ENCODE measurements at places on chromosomes 1 and 21.

GRCh38 chr21:34797921-34798535 lies 129.2 kb downstream of the CLIC6 start:
- no peak for DNase-seq

- DNase-seq, result no peak
These were observed 29.6 kb downstream of the CXADR start for GRCh38 chr21:17542371-17543011.

DNA sequence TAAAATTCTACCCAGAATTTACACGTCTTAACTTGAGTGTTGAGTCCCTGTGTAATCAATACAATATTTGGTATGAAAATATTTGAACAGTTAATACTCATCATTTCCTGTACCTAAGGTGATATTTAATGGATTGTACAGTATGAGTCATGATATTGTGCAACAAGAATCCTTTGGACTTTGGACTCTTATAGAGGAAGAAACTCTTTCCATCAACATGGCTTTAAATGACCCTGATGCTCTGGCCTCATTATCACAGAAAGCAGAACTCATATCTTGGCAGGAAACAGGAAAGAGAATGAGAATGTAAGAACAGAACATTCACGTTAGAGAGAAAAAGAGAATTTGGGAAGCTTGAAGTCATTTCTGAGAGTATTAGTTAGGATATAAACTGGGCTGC lies 168.8 kb upstream of the B3GALT2 start:
- no peak for DNase-seq

GRCh38 chr1:24930260-24931145 lies at the start of gene RUNX3:
RUNX3 (minus strand) TSS chr1:24930276; CDS start chr1:24929868, 408 bp downstream.
- peak; percentile 17 for DNase-seq

GRCh38 chr21:40186045-40186444 lies 318.8 kb downstream of the PCP4 start:
- DNase-seq, result no peak

GRCh38 chr1:145922266-145922665 lies 3.7 kb upstream of the PEX11B start:
- no peak for DNase-seq

DNA sequence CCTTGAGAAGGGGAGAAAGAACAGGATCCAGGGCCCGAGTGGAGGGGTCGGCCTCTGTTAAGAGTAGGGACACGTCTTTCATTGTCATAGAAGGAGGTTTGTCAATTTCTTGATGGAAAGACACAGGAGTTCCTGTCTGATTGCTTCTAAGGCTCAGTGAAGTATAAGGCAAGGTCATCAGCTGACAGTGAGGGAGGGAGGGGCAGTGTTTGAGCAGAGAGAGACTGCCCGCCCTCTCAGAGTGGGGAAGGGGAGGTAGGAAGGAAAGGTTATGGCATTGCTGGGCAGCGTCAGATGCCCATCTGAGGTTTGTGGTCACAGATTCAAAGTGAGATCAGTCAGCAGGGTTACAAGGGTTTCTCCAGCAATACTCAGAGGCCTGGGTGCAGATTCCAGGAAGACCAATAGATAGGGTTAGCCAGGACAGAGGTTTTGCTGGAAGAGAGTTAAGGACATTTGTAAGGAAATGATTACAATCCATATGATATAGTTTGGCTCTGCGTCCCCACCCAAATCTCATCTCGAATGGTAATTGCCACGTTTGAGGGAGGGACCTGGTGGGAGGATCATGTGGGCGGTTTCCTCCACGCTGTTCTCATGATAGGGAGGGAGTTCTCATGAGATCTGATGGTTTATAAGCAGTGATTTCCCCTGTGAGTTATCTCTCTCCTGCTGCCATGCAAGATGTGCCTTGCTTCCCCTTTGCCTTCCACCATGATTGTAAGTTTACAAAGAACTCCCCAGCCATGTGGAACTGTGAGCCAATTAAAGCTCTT lies 127.2 kb upstream of the GJB5 start:
- DNase-seq, result no peak

DNA sequence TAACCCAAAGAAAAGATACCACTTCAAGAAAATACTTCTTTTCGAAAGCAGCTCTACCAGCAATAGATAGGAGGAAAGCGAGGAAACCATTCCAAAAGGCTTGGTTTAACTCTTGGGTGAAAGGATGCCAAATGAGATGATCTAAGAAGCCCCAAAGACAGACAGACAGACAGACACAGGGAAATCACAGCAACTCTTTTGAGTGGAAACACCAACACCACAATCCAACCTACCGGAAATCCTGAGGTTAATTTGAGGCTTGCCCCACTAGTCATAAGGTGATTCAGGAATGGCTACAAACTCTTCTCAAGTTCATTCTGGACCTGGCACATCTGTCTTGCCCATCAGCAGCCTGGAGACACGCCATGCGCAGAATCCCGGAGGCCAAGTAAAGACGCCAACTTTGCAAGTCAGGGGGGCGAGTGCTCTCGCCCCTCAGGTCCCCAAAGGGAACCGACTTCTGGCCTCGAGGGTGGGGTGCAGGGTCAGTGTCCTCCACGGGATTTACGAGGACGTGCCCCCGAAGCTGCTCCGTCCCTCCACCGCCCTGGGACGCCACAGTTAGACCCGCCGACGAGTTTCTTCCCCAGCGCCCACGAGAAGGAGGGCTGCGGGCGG lies 778 bp downstream of the EVI5 start:
- no peak for DNase-seq

- DNase-seq, result no peak
These were observed 122.0 kb downstream of the ADSS2 start for GRCh38 chr1:244329591-244330317.

DNA sequence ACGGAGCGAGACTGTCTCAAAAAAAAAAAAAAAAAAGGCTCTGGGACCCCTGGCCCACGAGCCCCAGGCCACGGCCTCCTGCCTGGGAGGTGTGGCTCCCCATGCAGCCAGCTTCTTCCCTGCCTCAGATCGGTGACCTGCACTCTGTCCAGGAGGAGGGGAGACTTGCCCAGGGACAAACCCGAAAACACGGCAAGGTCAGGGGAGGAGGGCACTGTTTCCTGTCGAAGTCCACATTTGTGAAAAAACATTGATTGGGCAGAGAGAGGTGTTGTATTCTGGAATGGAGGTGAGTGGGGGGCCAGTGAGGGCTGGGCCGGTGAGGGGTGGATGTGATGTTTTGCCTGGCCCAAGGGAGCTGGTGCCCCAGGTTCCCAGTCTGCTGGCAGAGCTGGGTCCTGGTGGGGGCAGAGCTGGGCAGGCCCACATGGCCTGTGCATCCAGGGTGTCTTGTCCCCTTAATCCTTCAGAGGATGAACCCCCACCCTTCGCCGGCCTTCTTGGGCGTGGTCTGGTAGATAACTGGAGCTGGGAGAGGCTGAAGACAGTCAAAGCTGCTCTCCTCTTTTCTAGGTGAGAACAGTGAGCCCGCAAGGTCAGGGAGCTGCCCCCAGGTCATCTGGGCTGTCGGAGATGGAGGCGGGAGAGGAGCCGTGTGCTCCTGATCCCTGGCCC lies 12.4 kb upstream of the FAAP20 start:
- no peak for DNase-seq

DNA sequence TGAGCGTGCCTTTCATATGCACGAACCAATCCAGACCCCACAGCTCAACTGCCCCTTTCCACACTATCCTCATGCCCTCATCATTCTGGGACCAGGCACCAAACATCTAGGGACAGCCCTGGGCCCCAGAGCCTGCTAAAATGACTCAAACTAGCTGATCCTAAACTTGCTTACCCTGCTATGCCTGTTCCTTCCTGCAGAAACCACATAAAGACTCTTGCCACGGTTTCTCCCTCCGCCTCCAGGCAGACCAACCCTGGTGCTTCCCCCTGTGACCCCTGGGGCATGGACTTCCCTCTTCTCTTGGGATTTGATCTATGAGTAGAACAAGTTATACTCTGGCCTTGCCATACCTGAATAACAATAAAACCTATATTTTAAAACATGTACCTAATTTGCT lies 138.0 kb upstream of the CD34 start:
- no peak for DNase-seq

DNA sequence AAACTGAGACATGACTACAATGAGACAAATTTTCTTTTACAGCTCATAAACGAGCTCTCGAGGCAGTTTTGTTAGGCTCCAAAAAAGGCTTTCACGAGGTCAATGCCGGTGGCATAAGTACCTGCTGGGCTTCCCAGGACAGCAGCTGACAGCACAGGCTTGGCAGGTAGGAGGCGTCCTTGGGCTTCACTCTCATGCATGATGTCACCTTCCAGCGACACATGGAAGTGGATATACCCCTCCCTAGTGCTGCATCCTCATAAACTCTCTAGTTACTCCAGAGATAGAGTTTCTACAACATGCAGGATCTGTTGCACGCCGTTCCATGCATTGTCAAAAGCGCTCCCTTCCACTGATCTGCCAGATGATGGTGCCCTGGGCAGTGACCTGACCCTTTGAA lies 112.5 kb upstream of the PAXBP1 start:
- no peak for DNase-seq

DNA sequence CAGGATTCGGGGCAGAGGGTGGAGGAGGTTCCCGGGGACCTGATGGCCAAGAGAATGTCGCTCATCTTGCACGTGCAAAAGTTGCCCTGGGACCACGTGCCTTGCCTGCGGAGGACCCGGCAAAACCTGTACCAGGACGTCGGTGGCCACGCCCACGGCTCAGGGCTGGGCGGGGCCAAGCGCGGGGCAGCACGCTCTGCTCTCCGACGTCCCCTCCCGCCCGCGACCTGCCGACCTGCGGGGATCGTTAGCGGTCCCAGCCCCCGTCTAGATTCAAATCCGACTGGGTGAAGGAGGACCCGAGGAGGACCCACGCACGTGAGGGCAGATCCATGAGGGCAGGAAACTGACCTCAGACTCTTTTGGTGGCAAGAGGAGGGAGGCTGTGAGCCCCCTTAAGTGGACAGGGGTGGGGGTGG lies at the start of gene C1orf167:
TSS of gene C1orf167 (plus strand) at position 206 of the 419 bp plus-strand sequence. CDS start 2,208 bp downstream, outside the sequence.
- DNase-seq, result no peak

DNA sequence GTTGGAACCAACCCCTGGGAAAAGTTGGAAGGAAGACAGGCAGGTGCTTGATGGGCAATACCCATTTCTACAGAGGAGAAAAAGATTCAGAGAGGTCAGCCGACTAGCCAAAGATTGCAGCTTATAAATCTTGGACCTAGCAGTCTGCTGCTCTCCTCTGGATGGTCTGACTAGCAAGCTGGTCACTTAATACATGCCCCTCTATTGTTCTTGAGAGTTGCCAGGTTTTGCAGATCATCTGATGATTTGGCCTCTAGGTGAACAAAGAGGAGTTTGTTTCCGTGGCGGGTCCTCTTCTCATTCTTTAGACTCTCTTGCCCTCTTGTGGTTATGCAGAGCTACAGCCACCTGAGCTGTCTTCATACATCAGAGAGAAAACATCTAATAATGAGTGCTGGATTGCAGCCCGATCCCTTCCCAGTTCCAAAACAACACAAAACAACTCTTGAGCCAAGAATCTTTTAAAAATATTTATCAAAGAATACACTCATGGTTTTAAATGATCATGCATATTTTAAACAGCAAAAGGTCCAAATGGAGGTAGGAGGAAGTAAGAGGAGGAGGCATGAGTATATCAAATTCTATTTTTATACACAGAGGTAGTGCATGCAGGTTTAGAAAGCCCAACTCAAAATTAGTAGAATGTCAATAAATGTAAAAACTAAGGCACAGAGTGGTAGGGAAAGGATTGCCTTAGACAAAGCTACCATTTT lies 115.7 kb downstream of the SLC30A10 start:
- DNase-seq, result peak; percentile 64

DNA sequence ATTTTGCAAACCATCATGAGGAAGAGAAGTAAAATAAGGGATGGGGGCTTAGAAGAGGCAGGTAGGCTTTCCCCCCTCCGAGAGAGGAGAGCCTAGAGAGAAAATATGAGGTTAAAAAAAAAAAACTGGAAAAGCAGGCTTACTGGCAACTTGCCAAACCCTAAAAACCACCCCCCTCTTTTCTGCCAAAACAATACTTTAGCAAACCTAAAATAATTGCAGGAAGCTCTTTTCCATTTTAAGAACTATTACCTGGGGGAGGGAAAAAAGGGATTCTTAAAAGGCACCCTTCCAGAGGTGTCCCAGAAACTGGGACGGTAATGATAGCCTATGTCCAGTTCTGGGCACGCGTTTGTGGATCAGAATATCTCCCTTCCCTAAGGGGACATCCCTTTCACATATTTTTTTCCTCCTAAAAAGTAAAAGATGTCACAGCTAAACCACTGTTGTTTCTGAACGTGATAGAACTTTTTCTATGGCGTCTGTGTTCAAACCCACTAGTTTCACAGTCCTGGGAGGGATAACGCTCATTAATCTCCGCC lies 1.1 kb upstream of the NFIA start:
- peak; percentile 65 for DNase-seq

DNA sequence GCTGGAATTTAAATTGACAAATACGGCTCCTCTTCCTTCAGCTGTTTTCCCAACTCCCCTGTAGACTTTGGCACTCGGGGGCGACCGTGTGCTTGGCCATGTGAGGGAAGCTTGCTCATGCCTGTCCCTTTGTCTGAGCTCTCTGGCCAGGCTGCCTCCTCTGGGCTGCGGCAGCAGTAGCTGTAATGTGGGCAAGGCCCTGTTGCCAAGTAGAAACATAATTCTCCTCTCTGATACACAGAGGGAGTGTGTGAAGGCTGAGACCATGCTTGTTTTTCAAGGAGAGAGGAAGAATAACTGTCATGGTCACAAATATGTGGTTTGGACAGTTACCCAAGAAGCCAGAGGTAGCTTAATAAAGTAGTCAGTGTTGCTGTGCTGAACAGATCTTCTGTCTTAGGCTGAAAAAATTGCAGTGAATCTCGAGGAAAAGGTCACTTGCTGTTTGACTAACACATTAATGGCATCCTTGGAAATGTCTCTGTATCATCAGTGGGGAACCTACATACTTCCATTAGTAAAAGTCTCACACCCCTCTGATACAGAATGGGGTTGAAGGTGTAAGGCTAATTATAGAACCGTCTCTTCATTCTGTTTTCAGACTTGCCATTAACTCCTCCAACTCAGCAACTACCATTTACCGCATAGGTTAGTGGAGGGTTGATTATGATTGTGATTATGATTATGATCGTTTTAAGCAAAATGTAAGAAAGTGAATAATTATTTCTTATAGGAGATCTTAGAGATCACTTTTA lies 94.6 kb downstream of the TGFB2 start:
- DNase-seq, result no peak

DNA sequence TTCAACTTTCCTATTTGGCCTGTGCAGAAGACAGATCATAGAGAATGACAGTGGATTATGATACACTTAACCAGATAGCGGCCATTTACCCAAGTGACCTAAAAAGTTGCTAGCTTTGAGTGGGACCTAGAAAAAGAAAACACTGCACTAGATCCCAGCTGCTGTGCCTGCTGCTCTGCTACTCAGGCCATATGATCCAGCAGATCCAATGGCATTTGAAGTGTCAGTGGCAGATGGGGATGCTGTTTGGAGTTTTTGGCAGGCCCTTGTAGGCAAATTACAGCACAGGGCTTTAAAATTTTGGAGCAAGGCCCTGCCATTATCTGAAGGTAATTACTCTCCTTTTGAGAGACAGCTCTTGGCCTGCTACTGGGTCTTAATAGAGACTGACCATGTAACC lies 74.0 kb upstream of the KCNE2 start:
- DNase-seq, result no peak

Measured in NCI-H748 treated with DMSO at 0.1 percent for 48 hours (cell line).